Esophagus squamous epithelium (tissue), 5 donors: ENCODE measurements at places on chromosomes 2 and 18. TPM values are rescaled to one million over a fixed set of nuclear protein-coding genes. Genes with fewer than 3 reads are reported as not detected.

- DNase-seq = no peak
Observed at GRCh38 chr2:57479981-57480380, 566.6 kb upstream of the VRK2 start.

- DNase-seq = no peak
Observed at GRCh38 chr2:61938511-61938910, 33.0 kb downstream of the COMMD1 start.

DNA sequence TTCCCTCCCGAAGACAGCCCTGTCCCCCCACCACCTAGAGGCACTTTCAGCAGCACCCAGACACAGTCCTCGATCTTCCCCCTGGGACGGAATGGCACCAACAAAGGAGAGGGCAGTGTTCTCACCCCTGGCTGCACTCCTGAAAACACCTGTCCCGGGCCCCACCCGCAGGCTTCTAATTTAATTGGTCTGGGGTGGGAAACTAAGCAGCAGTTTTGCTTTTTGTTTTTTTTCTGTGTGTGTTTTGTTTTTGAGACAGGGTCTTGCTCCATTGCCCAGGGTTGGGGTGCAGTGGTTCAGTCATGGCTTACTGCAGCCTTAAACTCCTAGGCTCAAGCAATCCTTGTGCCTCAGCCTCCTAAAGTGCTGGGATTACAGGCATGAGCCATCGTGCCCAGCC lies 38.4 kb upstream of the REL start:
- DNase-seq = no peak

- DNase-seq = no peak
Observed at GRCh38 chr2:100821255-100821910, 1.4 kb downstream of the NPAS2 start.

The DNAJC5G gene
- total RNA-seq = not detected
